Activated CD4-positive, alpha-beta T cell treated with anti-CD3 and anti-CD28 coated beads, Interleukin-10, Interleukin-2, amounts not matched to agents 100 ng/mL and 50 ng/mL, durations not matched to agents 16 hours and 8 hours (primary cell): ENCODE measurements at places on chromosomes 11 and 22.

DNA sequence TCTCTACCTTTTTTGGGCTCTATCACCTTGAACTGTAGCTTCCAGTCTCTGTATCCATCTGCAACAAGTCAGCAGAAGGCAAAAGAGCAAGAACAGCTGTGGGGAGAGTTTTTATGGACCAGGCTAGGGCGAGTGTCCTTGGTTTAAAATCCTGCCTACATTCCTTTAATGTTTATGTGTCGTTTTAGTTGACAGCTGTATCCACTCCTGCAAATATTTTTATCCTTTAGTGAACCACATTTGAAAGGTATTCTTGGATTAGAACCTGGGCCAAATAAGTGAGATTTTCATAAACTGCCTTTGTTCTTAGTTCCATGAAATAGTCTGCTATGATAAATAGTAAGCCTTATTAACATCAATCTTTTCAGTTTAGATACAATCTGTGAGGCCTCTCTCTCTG is 712.2 kb downstream of the ETS1 start:
- DNase-seq: no peak

GRCh38 chr11:7673724-7674434 is 579 bp upstream of the CYB5R2 start:
- no peak for DNase-seq

GRCh38 chr22:17065433-17065832 is 19.4 kb upstream of the IL17RA start:
- no peak for DNase-seq

GRCh38 chr11:95378111-95378510 is 147.1 kb upstream of the SESN3 start:
- DNase-seq: no peak
